ENCODE measurements at places on chromosomes 7 and 10. TPM values are rescaled to one million over a fixed set of nuclear protein-coding genes. Genes with fewer than 3 reads are reported as not detected.

- DNase-seq = no peak
Observed at GRCh38 chr7:48097521-48098231, 8.6 kb downstream of the UPP1 start.

Gene ZNF804B
- total RNA-seq = not detected

DNA sequence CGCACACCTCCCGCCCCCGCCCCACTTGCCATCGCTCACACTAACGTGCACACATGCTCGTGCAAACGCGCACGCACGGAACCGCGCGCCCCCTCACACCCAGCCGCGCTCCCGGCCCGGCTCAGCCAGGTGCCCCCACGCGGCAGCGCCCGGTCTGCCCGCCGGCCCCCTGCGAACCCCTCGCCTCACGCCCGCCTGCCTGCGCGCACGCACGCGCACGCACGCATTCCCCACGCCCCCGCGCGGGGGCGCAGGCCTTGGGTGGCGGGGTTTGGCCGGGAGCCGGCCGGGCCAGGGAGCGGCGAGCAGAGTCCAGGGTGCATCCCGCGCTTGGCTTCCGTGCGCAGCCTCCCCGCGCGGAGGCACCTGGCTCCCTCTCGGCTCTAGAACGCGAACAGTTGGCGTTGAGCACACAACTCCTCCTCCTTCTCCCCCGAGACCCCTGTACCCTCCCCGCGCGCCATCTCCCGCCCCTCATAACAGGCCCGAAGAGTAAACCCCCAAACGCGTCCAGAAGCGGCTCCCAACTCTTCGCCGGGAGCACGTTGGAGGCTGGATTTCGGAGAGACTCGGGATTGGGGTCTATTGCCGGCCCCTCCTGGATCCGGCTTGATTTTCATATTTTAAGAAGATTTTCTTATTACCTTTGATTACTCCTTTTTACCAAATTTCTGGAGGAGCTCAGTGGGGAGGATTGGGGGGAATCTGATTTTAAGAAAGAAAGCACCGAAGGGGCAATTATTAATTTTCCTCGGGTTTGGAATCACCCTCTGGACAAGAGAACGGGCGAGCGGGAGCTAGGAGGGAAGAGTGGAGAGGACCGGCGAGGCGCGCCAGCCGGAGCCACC is 527 bp upstream of the SORCS3 start:
- peak; percentile 7 for DNase-seq

DNA sequence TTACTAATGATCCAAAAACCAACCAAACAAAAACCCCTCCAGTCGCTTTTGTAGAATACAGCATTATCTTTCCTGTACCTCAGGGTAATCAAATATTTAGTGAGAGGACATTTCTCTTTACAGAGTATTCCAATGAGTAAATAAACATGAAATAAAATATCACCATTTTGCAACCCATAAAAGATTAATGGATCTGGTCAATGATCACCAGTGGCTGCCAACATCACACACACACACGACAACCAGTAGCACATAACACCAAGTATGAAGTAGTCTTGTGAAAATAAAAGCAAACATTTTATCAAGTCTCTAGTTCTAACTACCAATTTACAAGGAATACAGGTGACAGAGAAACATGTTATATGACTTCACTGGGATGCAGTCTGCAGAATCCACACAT is 188.6 kb upstream of the IMMP2L start:
- DNase-seq = no peak

GRCh38 chr10:83533290-83533689 is 606.0 kb upstream of the GHITM start:
- no peak for DNase-seq

Gene HOXA1
- 8.3 TPM for total RNA-seq

DNA sequence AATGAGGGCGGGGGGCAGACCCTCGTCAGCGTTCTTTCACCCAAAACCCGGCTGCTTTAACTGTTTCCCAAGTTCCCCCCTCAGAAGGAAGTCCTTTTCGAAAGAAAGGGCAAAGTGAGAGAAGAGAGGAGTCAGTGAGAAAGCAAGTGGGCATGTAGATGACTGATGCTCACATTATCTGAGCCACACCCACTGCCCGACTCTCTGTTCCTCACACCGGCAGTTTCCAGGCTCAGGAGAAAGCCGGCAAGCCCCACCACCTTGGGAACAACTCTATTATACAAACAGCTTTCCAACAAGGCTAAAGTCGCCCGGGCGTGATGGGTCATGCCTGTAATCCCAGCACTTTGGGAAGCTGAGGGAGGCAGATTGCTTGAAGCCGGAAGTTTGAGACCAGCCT is 23.1 kb downstream of the RCC1L start:
- DNase-seq = peak; percentile 87

GRCh38 chr10:8133146-8133545 is 78.7 kb downstream of the GATA3 start:
- DNase-seq = no peak

- no peak for DNase-seq
Observed at GRCh38 chr10:93032809-93033137, 27.8 kb upstream of the CYP26C1 start.

DNA sequence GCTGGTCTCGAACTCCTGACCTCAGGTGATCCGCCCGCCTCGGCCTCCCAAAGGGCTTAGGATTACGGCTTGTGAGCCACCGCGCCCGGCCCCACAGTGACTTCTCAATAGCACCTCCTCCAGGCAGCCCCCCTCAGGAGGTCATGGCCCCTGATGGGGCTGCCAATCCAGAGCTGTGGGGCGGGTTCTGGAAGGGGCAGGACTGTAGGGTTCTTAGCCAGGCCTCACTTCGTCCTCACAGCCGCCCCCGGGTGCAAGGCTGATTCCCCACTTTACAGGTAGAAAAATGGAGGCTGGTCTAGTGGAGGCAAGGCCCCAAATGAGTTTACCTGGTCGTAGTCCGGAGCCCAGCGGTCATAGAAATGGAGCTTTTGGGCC is 638 bp downstream of the METTL27 start:
- DNase-seq = no peak

- DNase-seq = no peak
Observed at GRCh38 chr10:22420787-22421517, 75.7 kb downstream of the SPAG6 start.

GRCh38 chr7:1558841-1559625 is 3.0 kb upstream of the TMEM184A start:
- no peak for DNase-seq

DNA sequence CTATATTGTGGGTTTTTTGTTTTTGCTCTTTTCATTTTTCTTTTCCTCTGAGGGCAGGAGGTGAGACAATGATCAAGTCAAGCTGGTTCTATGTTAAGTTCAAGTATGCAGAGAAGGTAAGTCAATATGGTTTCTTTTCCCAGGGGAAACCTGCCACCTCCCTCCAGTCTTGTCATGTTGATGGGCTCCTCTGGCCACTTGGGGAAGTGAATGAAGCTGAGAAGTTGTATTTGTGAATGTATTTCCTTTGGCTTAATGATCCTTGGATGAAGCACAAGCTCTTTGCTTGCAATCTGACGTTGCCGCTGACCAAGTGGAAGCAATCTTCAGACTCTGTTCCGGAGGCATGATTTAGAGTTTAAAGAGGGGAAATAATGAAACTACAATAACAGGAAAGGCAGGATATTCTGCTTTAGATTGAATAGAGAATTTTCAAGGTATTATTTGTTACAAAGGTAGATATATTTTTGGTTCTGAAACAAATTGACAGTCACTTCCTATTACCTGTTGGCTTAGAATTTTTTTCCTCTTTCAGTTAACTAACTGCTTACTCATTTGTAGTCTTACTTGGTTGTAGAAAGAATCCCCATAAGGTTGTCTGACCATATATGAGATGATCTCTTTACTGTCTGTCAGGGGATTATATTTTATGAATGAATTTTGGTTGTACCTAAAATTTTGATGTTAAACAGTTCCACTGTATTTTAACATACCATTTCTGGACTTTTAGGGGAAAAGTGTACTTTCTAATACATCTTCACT is 369.6 kb downstream of the AUTS2 start:
- no peak for DNase-seq

DNA sequence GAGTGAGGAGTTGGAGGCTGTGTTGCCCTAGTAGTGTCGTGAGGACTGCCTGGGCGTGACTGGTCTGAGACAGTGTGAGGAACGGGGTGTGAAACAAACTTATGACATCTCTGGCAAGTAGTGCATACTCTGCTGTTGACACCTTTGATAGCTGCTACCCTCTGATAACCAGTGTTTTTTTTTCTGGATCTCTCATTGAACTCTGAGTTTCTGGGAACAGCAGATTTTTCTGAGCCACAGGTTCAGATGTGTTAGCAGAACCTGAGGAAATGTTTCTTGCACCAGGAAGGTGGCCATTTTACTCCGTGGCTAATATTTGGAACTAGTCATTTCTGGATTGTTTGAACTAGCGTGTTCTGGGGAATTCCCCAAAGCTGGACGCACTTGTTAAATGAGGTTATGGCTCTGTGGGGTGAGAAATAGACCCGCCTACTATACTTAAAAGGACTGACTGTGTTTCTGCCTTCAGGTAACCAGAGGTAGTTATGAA is 52.9 kb downstream of the AUTS2 start:
- no peak for DNase-seq

GRCh38 chr7:31948029-31948428 is 122.2 kb downstream of the PDE1C start:
- DNase-seq = peak; percentile 96

- DNase-seq = no peak
Observed at GRCh38 chr7:11343818-11344413, 370.2 kb downstream of the PHF14 start.

Gene PRRT4
- 0.28 TPM for total RNA-seq

Gene AOAH
- total RNA-seq = 0.31 TPM

DNA sequence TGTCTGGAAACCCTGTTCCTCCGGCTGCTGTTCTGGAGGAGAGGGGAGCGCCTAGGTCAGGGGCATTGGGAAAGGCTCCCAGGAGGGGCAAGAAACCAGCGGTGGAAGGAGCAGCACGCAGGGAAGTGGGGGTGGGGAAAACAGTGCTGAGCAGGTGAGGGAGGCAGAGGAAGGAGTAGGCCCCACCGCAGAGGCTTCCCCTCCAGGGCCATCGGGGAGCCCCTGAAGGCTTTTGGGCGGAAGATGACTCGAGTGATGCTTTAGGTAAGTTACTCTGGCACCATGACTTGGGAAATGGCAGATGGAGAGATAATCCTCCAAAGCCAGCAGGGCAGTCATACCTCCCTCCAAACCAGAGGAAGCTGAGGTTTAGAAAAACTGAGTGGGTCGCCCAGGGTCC is 106.5 kb upstream of the ANLN start:
- no peak for DNase-seq

Gene MPP7
- 5.1 TPM for total RNA-seq

DNA sequence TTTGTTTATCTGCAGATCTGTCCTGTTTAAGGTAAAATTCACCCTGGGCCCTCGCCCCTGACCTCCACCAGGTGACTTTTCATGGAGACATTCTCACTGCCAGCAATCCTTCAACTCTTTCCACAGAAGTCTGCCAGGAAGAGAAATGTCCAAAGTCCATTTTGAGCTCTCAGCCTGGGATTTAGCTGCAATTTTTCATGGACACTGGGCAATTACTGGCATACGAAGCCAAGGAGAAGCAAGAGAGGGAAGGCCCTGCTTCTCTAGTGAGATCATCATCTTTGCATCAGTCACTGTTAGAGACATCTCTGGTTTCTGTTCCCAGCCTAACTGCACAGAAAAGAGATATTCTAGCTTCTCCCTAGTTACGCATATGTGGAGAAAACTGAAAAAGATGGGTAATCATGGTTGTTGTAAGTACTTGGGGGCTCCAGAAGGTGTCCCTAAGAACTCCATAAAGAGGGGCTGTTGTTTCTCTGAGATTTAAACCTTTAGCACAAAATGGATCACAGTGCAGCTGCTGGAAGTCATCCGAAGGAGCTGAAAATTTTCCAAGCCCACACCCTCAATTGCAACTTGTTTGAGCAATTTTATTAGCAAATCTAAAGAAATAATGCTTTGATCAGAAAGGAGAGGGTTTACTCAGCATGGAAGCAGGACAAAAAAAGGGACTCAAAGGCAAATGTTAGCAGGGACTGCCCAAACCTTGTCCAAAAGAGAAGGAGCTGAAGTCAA is 168.9 kb downstream of the SNX10 start:
- DNase-seq = no peak

Gene AGMO
- total RNA-seq = not detected

Gene FKBP6
- not detected for total RNA-seq

DNA sequence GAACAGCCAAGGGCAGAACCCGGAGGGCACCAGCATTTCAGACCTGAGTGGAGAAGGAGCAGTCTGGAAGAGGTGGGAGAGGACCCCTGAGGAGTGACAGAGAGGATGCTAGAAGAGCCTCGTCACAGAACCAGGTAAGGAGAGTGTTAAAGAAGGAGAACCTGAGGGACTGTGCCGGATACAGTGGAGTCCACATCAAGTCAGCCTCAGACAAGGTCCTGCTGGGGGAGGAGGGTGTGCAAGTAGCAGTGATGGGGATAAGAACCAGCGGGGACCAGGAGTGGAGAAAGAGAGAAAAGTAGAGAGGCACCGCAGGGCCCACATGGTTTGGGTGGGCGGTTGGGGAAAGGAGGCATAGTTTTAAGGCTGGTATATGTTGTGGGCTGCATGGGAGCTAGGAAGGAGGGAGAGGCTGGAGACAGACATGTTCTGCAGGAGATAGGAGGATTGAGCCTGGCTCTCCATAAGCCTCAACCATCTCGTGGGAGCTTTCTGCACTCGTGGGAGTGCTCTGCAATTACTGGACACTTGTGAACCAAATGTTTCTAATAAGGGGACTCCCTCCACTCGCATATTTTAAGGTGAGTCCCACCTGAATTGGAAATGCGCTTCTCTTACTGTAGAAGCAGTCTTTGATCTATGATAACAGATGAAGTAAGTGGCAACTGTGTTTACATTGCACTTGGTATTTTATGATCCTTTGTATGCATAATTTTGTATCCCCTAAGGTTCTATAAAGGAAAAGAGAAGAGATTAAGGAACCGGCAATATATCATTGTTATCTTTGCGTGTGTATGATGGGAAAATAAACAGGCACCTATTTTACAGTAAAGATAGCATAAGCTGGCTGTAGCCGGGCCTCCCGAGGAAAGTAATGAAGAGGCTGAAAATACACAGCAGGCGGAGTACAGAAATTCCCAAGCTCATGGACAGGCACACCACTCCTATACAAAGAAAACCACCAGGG is 154.8 kb downstream of the ADAM12 start:
- no peak for DNase-seq
